Stimulated activated CD4-positive, alpha-beta T cell treated with anti-CD3 and anti-CD28 coated beads, Interleukin-12 subunit alpha, Interleukin-12 subunit beta, amount 100 ng/mL, for 4 hours (primary cell): ENCODE measurements at places on chromosomes 12 and 14.

DNA sequence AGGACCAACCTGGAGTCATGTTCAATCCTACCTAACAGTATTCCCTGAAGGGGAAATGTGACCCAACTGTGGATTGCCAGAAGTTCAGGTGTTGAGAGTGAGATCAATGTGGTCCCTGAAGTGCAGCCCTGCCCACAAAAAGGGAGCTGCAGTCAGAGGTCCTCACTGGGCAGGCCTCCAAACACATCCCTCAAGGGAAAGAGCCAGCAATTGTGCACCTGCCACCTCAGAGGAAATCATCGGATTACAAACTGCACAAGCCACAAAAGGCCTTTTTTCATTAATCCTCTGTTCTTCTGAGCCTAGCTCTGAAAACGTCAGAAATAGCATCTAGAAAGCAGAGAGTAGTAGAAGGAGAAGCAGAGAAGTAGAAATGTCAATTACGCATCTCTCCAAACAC lies 10.8 kb upstream of the MDM1 start:
- DNase-seq, result no peak

DNA sequence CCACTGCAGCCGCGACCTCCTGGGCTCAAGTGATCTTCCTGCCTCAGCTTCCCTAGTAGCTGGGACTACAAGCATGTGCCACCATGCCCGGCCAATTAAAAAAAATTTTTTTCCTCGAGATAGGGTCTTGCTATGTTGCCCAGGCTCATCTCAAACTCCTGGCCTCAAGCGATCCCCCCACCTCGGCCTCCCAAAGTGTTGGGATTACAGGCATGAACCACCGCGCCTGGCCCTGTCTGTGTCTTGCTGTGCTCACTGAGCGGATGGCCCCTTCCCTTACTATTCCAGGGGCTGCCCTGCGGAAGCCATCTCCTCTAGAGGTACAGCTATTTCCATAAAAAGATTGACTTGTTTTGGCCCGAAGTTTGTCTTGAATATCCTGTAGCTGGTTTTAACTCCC lies 20.1 kb downstream of the SNRNP35 start:
- no peak for DNase-seq

DNA sequence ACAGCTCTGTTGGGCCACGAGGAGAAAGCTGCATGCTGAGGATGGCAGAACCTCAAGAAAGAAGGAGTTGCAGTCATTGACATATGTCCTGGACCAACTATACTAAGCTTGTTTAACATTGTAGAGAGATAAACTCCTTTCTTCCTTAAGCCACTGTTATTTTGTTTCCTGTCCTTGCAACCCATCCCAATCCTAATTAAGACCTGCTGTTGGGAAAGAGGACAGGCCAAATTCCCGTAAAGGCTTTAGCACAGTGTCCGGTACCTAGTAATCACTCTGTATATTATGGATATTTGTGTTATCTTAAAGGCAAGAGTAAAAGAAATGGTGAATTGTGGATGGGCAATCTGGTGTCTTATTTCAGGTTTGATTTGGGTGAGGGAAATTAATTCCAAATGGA lies 53.5 kb upstream of the WSCD2 start:
- DNase-seq, result no peak

DNA sequence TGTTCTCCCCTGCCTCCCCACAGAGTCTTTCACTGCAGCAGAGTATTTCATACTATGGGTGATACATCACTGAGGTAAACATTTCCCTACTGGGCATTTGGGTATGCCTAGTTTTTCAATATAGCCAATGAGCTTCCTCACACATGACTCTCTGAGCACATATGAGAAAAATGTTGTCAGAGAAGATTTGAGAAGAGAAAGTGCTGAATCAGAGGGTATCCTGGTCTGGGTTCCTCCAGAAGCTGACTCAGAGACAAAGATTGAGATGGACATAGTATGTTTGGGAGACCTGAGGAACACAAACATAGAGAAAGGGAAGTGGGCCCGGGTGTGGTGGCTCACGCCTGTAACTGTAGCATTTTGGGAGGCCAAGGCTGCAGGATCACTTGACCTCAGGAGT lies 12.6 kb downstream of the SLC8B1 start:
- no peak for DNase-seq
